ENCODE measurements at places on chromosomes 3 and 15.

DNA sequence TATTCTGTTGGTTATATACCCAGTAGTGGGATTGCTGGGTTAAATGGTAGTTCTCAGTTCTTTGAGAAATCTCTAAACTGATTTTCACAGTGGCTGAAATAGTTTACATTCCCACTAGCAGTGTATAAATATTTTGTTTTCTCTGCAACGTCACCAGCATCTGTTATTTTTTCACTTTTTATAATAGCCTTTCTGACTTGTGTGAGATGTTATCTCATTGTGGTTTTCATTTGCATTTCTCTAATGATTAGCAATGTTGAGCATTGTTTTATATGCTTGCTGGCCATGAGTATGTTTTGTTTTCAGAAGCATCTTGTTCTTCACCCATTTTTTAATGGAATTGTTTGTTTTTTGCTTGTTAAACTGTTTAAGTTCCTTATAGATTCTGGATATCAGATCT lies 612.7 kb upstream of the SGO1 start:
- no peak for DNase-seq

DNA sequence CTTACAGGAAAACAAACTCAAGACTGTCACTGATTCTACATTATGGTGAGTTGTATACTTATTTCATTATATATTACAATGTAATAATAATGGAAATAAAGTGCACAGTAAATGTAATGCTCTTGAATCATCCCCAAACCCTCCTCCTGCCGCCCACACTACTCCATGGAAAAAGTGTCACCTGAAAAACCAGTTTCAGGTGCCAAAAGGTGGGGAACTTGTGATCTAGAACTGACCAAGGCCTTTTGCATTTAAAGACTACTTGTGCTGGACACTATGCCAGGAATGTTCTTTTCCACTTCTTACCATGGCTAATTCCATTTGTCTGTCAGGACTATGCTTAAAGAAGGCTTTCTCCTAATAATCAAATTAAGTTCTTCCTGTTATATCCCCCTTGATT lies 32.3 kb downstream of the ROBO2 start:
- no peak for DNase-seq

GRCh38 chr3:14319654-14320182 lies 82.7 kb upstream of the SLC6A6 start:
- no peak for DNase-seq

DNA sequence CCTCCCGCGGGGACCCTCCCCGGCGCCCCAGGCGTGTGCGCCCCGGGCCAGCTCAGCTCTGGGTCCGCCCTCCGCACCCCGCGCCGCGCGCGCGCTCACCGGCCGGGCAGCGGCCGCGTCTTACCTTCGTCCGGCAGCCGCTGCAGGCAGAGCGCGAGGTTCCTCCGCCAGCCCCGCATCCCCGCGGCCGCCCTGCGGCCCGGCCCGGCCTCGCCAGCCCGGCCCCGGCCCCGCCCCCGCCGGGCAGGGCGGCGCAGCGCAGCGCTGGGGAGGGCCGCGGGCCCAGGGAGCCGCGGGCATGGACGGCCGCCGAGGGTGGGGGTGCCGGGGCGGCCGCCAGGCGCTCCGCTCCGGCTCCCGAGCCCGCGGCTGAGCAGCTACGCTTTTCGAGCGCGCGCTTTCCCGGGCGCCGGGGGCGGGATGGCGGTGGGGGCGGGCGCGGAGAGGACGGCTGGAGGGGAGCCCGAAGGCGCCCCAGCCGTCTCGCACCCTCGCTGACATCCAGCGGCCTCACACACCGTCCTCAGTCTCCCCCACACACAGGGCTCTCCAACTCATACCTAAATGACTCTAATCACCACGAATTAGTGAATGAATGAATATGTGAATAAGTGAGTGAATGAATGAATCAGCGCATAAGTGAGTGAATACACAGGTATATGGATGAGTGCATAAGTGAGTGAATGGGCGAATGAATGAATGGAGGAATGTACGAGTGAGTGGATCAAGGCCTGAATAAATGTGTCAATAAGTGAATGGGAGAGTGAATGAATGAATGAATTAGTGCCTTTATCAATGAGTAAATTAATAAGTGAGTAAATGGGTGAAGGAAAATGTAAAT lies 48.5 kb upstream of the CCDC174 start:
- no peak for DNase-seq

GRCh38 chr3:30186741-30187219 lies 419.6 kb upstream of the TGFBR2 start:
- DNase-seq = no peak

- no peak for DNase-seq
Measured at GRCh38 chr15:41331833-41332193, 578 bp downstream of the OIP5 start.

GRCh38 chr3:127162947-127163645 lies 29.8 kb upstream of the PRR23E start:
- DNase-seq = no peak

DNA sequence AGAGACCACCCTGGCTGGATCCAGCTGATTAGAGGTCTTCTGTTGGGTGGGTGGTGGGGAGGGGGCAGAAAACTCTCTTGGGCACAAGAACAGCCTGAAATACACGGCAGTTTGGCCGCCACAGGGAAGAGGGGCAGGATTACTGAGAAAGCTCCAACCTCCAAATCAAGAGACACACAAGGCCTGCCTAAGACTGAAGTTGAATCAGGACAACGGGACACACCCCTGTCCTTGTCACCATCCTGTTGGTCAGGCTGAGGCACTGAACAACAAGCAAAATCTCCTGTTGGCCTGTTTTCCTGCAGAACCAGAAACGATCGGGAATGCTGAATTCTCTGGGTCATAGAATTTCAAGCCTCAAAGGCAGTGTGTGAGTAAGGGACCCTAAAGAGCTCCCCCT lies 247.8 kb downstream of the FAM43A start:
- DNase-seq = no peak

DNA sequence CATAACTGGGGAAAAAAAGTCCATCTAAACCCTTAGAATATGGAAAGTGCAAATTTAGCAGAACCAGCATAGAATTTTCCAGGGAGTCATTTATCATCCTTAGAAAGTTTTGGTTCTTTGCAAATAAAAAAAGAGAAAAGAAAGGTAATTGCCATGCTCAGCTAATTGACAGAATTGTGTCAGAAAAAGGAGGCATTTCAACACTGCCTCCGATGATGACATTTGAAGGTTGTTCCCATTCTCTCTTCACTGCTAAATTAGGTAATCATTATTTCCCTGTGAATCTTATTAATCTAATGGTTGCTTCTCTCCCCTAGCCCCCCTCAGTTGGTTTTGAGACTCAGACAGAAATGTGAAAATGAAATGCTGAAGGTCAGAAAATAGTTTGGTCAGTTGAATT lies 139.2 kb downstream of the PDCD6IP start:
- DNase-seq = no peak

- no peak for DNase-seq
Measured at GRCh38 chr15:94387849-94388441, 156.6 kb downstream of the MCTP2 start.

GRCh38 chr3:123089611-123090331 lies 22.9 kb downstream of the PDIA5 start:
- no peak for DNase-seq

- DNase-seq = no peak
Measured at GRCh38 chr15:67184208-67184925, 70.1 kb downstream of the AAGAB start.

DNA sequence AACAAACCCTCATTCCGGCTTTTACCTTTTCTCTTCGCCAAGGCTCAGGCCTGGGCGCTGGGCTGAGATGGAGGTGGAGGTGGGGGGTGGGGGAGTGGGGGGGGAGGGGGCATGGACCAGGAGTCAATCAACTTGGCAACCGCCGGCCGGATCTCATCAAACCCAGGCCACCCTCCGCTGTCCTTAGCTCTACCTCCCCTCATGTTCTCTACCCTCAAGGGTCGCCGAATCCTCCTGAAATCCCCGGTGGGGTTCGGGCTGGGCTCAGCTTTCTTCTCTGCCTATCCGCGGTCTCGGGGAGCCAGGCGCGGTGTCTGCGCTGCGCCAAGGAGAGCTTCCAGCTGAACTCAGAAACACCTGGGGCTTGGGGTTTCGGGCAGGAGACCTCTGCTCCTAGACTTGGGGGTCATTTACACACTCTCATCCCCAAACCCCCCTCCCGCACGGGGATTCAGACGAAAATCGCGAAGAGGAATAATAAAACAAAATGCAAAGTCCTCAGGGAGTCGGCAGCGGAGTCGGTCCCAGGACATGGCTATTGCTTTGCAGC lies 2.5 kb downstream of the ONECUT1 start:
- no peak for DNase-seq

GRCh38 chr3:53887446-53887845 lies 4.2 kb downstream of the SELENOK start:
- no peak for DNase-seq

DNA sequence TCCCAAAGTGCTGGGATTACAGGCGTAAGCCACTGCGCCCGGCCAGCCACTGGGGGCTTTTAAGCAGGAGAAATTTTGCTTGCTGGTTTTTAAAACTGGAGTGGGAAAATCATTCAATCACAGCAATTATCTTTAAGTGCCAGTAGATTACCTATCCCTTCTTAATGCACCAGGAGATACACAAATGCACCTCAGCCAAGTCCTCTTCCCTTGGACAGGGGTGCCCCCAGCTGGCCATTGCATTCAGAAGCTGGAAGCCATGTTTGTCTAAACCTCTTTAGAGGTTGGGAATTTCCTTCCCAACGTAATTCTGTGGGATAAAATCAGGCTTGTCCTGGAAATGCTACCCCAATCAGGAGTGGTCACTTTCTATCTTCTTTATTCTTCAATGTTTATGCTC lies 26.6 kb downstream of the MIX23 start:
- DNase-seq = no peak
